Activated T-helper 1 cell treated with anti-CD3 and anti-CD28 coated beads, Interleukin-2, amount 50 U/mL, for 16 hours (primary cell): ENCODE measurements at places on chromosomes 2 and 18.

GRCh38 chr18:8962855-8963635 is 139.5 kb upstream of the NDUFV2 start:
- DNase-seq: no peak

DNA sequence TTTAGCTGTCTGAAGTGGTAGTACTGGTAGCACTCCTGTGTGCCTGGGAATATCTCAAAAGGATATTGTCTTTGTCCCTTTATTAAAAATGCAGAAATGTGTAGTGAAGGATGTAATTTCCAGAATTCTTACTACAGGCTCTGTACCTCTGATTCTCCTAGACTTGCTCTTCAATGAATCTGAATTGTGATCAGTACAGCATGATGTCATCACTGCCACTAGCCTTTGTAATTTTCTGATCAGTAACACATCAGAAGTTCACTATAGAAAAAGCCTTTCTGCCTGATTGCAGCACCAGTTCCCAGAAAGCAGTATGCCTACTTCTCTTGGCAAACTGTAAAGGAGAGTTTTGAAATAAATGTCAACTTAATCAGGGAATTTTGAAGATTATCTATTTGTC is 29.2 kb upstream of the OTOF start:
- no peak for DNase-seq

DNA sequence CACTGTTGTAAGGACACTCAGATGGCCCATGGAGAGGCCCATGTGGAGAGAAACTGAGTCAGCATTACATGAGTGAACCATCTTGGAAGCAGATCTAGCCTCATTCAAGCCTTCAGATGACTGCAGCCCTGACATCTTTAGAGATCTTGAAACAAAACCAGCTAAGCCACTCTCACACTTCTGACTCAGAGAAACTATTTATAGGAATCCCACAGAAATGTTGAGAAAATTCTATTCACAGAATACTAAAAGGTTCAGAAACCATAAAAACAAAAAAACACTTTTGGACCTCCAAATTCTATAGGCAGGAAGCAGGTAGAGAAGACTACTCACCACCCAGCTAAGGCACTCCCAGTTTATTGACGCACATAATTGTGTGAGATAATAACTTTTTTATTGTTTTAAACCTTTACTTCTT is 8.7 kb downstream of the TMEM169 start:
- no peak for DNase-seq

- DNase-seq: no peak
Measured at GRCh38 chr18:58196881-58197872, 153.2 kb downstream of the NEDD4L start.

- no peak for DNase-seq
Measured at GRCh38 chr18:35071819-35072247, 30.6 kb downstream of the MAPRE2 start.

DNA sequence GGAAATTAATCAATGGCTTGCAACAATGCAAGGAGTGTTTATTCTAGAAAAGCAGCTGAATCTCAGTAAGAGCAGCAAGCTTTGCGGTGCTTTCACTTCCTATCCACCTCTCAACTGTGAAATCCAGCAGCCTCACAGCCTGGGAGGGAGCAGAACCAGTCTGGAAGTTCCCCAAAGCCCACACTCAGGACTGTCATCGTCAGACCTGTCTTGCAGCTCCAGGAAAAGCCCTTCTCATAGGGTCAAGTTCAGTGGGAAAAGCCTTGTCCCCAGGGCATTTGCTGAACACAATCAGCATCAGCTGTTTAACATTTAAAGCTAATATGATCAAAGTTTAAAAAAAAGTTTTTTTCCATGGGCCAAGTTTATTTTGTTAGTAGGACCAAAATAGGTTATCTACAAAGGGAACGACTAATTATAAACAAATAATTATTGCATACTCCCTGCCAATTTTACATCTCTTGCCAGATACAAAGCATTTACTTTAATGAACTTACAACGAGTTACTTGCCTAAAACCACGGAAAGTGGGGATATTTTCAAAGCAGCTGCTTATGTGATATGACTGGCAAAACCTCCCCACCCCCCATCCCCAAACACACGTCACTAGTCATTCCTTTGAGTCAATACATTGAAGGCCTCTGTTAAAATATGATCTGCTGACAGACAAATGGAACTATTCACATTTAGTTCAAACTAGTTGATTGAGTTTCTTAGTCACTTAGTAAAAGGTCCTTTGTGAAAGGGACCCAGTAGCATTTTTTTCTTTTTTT is 36.8 kb downstream of the PARD6G start:
- DNase-seq: no peak

DNA sequence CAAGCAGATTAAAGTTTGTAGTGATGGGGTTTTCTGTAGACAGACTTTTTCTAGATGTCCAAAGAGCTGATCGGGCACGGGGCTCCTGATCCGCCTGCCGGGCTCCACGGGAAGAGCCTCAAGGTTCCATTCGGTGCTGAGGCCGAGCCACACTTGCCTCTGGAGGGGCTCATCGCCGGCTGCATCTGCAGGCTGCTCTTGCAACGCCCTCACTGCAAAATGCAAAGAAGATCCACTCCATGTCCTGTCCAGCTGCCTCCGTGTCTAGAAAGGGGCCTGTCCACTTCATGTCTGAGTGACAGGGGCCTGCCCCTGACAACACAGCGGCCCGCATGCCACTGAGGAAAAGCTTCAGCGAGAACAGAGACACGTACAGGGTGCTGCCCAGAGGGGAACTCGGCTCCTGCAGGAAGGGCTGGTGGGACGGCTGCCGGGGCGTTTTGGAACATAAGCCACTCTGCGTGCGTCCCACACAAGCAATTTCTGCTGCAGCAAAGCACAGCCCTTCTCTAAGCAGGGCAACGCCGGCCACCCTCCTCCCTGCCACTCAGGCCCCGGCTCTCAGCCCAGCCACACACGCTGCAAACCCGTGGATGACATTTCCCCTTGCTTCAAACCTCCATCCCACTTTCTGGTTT is 53.6 kb upstream of the CTDP1 start:
- no peak for DNase-seq

DNA sequence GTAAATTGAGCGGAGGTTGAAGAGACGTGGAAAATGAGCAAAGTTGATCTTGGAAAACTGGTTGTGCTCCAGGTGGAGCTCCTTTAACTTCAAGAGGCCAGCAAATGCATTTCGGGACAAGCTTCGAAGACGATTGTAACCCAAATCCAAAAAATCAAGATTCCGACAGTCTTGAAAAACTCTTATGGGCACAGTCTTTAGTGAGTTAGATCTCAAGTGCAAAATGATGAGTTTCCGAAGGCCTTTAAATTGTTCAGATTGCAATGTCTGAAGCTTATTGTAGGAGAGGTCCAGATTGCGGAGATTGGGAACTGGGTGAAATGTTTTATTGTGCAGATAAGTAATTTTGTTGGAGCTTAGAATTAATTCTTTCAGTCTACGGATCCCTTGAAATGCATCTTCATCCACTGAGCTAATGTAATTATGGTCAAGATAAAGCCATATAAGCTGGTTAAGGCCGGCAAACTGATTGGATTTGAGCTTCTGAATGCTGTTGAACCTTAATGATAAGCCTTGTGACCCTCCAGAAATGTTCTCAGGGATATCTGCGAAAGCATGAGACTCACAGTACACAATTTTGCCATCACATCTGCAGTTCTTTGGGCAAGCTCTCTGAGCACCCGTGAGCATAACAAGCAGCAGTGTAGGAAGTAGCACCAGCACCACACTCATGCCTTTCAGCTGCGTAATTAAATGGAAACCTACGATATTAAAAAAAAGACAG is 2.9 kb downstream of the LRRTM4 start:
- DNase-seq: no peak

GRCh38 chr2:216222650-216223352 is 113.7 kb downstream of the XRCC5 start:
- no peak for DNase-seq

- DNase-seq: no peak
Measured at GRCh38 chr2:109689973-109690372, 75.8 kb downstream of the SOWAHC start.

GRCh38 chr2:97067279-97068004 is 27.2 kb downstream of the FAHD2B start:
- no peak for DNase-seq

DNA sequence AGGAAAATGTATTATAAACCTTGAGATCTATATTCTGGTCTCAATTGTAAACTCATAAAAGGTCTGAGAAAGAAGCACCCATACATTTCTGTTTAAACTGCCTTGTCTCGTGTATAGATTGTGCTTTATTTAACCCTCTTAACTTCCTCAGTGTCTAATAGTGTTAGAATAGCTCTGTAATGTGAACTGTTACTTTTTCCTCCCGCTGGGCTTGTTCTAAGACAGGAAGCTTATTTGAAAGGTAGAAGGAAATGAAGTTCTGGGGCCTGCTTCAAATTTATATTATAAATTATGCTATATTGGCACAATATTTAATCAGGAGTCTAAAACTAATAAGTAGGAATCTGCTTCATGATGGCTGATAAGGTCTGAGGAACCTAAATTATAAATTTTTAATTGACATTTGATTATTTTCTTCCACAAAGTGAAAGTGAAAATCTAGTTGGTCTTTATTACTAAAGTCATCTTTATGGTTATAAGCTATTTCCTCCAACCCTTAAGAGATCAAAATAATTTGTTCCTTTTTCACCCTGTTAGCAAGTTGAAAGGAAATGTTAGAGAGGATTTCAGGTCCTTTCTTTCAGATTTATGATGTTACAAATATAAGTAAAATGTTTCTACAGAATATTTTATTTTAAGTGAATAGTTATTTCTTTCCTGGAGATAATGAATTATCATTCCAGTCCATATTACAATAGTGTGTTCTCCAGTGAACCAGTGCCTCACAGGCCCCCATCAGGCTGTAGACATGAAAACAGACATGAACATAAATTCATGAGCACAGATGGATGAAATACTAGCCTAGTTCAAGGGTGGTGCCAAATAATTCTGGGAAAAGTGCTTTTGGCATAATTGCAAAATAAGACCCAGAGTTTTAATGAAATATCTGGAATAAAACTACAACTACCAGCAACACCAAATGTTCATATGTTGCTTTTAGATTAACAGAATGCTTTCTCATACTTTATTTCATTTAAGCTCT is 7.9 kb downstream of the MFSD6 start:
- DNase-seq: no peak
